HAP-1 (cell line): ENCODE measurements at places on chromosomes 11 and 22.

GRCh38 chr22:40007853-40008710, 13.3 kb downstream of the FAM83F start:
- DNase-seq: no peak

GRCh38 chr11:704781-705645, 1.0 kb upstream of the EPS8L2 start:
- no peak for DNase-seq

DNA sequence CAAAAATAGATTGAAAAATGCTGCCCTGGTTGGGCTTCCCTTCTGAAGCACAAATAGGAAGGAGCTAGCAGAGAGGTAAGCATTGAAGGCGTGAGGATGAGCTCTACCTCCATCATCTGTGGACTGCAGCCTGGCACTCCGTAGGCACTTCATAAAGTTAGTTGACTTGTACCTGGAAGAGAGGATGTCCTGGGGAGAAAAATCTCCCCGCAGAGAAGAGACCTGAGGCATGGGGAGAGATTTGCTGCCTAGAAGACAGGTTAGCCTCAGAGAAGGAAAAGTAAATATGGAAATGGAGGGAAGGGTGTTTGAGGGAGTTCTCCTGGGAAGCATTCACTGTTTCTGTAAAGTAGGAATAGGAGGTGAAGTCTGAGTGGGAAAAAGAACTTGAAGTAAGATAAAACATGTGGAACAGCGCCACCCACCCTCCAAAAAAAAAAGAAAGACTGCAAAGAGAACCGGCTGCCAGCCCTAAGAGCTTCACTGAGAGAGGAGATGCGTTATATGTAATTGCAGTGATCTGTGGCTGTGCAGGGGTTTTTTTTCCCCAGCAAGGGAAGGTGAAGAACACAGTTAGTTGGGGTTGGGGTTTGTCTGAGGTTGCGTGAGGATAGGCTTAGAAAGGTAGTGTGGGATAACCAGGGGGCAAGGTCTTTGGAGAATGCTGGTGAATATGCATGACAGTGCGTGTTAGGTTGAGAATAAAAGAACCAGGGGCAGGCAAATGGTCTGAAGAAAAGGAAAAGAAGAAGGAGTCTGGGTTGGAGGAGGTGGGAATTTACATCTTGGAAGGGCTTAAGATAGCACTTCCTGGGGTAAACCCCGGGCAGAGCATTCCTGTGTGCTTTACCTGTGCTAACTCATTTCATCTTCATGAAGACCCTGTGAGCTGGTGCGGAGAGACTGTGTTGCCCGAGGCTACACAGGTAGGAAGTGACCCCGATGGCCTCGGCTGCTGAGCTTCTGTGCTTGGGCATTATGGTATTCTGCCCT, 16.0 kb downstream of the TNRC6B start:
- DNase-seq: peak; percentile 38

- DNase-seq: no peak
Observed at GRCh38 chr22:35353318-35353717, 27.6 kb upstream of the HMOX1 start.

DNA sequence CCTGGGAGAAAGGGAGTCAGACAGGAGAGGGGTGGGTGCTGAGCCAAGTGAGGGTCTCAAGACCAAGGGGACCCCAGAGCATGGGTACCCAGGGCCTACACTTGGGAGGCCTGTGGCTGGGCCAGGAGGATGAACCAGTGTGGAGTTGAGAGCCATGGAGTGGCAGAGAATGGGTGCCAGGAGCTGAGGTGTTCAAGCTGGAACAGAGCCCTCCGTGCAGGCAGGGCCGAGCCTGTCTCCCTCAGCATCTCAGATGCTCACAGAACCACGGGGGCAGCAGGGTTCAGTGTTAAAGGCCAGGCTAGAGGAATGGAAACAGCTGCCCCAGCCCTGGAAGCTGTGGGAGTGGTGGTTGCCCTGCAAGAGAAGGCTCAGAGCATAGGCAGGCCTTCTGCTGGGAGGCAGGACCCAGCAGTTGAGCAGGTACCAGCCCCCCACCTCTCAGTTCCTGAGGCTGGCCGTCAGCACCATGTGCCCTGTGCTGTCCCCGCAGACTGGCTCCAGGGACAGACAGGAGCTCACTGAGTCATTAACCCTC, 32.3 kb downstream of the RSPH14 start:
- DNase-seq: no peak

- no peak for DNase-seq
Observed at GRCh38 chr11:86449993-86450629, 75.4 kb downstream of the CCDC81 start.

DNA sequence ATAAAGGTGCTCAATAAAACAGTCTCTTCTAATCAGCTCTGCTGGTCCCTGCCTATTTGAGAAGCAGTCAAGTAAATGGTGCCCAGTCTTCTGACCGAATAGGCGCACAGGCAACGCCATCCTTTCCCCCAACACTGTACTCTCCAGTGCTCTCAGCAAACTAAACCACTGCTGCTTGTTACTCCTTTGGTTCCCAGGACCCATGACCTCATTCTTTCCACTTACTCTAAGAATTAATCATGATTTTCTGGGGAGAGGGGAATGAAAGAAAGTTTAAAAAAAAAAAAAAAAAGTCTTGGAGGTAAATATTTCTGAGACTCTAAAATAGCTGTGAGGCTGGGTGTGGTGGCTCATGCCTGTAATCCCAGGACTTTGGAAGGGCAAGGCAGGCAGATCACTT, 63.7 kb downstream of the SGSM3 start:
- DNase-seq: no peak

GRCh38 chr11:17403980-17404759, 15.7 kb upstream of the KCNJ11 start:
- no peak for DNase-seq

GRCh38 chr11:116791002-116791812, 472 bp downstream of the APOA5 start:
- peak; percentile 90 for DNase-seq

GRCh38 chr11:2791139-2791520, 91.3 kb upstream of the KCNQ1OT1 start:
- no peak for DNase-seq

- no peak for DNase-seq
Observed at GRCh38 chr11:112656772-112657428, 304.3 kb upstream of the NCAM1 start.

DNA sequence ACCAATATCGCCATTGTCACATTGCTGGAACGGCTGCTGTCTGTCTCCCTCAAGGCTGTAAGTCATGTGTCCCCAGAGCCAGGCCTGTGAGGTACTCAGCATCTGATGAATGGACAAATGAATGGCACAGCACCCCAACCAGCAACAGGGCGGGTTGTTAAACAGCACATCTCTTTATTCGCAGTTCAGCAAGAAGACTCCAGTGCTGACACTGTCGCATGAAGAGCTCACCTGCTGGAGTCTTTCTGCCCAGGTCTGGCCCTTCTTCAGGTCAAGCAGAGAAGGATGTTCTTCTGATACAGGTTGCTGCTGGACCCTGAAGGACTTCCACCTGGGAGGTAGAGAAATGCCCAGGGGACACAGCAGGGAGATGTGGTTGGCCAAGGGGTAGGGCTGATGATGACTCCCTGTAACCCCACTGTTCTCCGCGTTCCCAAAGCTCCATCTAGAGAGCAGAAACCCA, 4.8 kb downstream of the SPATA19 start:
- DNase-seq: no peak

GRCh38 chr11:10026514-10026913, 267.5 kb downstream of the SBF2 start:
- no peak for DNase-seq

- DNase-seq: no peak
Observed at GRCh38 chr11:62497132-62497801, 49.3 kb downstream of the AHNAK start.

DNA sequence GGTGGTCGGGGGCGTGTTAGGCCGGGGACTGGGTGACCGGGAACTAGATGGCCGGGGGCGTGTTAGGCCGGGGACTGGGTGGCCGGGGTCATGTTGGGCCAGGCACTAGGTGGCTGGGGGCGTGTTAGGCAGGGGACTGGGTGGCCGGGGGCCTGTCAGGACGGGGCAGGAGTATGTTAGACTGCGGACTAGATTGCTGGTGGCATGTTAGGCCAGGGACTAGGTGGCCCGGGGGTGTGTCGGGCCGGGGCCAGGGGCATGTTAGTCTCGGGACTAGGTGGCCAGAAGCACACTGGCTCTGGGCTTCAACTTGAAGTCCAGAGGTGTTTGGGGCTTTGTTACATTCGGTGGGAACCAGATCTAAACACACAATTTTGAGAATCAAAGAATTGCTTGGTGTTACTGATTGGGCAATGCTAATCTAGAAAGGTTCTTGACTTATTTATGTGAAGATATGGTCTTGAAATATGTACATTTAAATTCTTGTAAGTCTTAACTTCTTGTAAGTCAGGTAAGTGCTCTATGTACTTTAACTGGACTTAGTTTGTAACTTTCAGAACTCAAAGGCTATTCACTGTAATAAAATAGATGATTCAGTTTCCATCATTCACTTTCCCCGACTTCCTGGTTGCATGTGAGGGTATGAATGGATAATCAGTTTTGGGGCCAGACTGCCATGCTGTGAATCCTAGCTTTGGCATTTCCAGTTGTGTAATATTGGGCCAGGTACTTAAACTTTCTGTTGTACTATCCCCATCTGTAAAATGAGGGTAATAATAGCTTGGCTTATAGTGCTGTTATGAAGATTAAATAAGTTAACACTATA, 1.1 kb downstream of the EXT2 start:
- no peak for DNase-seq

DNA sequence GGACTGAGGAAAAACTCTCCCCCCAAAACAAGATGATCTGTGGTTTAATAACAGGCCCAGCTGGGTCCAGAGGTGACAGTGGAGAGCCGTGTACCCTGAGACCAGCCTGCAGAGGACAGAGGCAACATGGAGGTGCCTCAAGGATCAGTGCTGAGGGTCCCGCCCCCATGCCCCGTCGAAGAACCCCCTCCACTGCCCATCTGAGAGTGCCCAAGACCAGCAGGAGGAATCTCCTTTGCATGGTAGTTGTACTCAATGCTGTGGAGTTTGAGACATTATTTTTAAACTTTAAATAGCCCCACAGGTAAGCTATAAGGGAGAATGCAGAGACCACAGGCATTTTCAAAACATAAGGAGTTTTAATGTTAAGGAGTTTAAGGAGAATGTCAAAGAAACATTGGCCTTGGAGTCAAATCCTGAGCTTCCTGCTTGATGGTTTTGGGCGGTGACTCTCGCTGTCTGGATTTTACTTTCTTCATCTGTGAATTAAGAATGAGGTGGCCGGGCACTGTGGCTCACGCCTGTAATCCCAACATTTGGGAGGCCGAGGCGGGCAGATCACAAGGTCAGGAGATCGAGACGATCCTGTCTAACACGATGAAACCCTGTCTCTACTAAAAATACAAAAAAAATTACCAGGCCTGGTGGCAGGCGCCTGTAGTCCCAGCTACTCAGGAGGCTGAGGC, 6.8 kb downstream of the APOL1 start:
- no peak for DNase-seq

DNA sequence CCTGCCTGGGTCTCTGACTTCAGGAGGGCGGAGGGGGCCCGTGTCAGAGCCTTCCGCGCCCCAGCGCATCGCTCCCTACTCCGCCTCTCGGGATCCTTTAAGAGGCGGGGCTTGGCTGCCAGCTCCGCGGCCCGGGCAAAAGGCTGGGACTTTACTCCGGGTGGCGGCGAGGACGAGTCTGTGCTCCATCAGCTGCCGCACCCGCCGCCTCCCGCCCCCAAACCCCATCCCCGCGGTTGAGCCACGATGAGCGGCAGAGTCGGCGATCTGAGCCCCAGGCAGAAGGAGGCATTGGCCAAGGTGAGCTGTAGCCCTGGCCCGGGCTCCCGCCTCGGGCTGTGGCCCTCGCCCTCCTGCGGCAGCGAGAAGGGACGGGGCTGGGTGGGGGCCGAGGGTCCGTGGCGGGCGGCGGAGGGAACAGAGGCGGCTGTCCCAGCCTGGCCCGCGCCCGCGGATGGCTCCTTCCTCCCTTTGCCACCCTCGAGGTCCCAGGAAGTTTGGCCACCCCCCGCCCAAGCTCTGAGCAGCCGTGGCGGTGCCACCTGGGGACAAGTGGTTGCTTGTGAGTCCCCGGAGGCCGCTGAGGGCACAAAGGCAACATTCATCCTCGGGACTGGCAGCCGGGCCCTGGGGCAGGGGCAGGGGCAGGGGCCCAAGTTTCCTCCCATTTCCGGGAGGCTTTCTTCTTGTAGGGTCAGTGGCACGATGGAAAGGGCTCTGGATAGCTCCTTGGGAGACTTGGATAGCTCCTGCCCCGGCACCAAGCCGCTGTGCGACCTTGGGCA, at the start of gene SEC14L2:
TSS of gene SEC14L2 (plus strand) at position 148 of the 785 bp plus-strand sequence. CDS start at position 247, 99 bp downstream.
- DNase-seq: peak; percentile 63
